ENCODE measurements at places on chromosomes 5 and 9.
A peak's percentile ranks its signal among the peaks of the same experiment; 100 is the strongest.

DNA sequence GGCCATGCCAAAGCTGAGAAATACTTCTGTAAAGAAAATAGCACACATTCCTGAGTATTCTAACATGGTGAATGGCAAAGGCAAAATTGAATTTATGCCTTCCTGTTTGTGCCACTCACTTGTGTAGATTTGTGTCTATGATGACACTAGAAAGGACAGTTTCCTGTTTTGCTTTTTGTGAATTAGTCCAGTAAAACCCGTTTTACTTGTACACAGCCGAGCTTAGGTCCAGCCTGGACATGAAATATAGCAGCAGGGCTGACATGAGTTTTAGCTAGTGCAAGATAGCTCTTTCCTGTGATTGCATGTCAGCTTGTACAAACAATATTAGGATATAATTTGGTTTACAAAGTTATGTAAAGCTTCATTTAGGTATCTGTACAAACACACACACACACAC lies 1891.7 kb upstream of the WWC1 start:
- no peak for DNase-seq

- DNase-seq, result no peak
Observed at GRCh38 chr9:134367791-134368490, 41.7 kb downstream of the RXRA start.

DNA sequence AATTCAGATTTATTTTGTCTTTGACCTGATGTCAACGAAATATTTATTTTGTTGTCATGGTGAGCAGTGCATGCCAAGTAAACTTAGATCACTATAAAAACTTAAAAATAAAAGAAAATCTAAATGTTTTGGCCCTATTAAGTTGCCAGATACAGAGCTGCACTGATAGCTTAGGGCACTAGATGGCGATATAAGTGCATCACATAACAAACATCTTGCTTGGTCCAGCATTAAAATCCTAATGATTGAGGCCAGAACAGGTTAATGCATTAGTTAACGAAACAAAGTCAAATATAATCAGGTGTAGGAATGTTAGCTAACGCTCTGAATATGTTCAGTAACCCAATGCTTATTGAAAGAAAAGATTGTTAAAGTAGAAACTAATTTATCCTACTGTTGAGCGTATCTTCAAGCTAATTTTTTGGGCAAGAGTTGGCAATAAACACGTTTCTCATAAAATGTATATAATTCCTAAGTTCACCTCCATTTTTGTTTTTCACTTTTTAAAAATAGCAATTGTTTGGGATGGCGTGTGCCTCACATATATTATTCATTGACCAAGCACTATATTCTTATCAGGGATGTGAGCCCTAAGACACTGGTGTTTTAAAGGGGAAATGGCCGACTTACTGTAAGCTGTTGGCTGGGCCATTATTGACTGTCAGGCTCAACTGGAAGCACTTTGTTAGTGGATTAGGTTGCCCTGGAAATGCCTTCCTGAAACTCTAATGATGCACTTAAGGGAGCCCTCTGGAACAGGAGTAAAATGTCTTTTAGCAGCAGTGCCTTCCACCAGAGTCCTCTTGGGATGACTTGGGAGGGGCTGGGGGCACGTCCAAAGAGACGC lies 33.3 kb downstream of the KCTD16 start:
- DNase-seq, result no peak

- no peak for DNase-seq
Observed at GRCh38 chr5:115842089-115842935, 577 bp downstream of the AP3S1 start.

DNA sequence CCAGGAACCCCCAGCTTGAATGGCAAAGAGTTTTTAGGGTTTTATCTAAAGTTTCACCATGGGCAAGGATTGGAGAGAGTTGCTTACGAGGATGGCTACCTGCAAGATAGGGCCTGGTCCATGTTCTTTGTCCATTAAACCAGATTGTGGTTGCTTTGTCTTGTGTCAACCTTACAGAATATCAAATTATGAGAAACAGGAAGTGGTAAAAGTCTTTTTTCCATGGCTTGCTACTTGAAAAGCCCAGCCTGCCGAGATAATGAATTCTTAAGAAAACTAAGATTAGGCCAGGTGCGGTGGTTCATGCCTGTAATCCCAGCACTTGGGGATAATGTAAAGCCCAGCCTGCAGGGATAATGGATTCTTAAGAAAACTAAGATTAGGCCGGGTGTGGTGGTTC lies 24.4 kb downstream of the ZNF474 start:
- DNase-seq, result no peak

- DNase-seq, result no peak
Observed at GRCh38 chr5:69467442-69468225, 25.0 kb upstream of the OCLN start.

DNA sequence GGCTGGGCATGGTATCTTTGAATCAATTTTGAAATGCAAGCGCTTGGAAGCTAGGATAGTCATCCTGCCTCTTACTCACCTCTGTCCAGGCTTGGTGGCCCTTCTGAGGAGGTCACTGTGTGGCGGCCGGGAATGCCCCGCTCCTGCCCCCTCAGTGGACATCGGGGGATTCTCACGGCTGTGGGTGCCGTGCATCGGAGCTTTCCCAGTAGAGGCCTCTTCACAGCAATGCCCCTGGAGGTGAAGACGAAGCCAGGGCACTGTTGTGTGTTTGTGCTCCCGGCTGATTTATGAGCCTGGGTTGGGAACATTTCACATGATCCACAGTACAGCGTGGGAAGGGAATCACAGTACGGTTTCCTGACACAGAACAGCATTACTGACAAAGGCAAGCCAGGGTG lies 147.5 kb downstream of the NXNL2 start:
- no peak for DNase-seq

DNA sequence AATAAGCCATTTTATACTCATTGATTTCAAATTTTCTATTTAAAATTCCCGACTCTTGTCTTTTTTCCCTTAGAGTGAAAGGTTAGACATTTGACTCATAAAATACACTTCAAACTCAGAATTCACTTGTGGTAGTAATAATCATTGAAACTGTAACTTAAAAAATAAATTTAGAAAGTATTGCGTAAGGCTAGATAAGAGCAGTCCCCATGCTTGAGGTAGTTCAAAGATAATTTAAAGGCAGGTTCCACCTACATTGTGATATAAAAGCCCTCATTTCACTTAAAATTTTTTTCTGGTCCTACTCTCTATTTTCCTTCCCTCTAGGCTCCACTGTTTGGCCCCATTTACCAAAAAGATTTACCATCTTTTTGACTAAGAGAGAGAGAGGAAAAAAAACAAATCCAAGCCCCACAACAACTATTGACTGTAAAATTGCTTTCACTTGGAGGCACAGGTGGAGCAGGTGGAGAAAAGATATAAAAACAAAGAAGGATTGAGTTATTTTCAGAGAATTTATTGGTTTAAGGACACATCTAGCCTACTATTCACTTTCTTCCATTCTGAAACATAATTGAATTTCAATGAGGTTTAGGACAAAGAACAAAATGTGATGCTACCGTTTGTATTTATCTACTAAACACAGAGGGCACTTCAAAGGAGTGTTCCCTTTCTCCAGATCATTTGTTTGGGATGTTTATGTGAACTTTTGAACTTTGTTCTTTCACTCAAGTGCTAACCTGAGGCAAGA lies 61.0 kb downstream of the FBXO4 start:
- no peak for DNase-seq

DNA sequence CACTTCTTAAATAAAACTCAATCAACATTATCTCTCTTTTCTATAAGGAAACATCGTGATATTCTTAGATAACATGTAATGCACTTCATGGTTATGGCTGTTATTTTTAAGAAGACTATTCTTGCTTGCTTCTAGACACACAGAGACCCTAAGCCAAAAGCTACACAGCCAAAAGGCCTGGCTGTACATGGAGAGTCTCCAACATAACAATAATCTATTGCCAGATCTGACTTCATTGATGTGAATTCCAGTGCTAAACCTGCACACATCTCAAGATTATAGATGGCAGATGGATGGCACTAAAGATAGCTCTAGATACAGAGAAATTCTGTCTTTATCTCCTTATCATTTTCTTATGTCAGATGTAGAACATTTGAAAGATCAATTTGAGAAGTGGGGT lies 811.6 kb upstream of the ZNF608 start:
- DNase-seq, result no peak

GRCh38 chr9:88179062-88179521 lies 40.8 kb upstream of the SPATA31C2 start:
- no peak for DNase-seq

DNA sequence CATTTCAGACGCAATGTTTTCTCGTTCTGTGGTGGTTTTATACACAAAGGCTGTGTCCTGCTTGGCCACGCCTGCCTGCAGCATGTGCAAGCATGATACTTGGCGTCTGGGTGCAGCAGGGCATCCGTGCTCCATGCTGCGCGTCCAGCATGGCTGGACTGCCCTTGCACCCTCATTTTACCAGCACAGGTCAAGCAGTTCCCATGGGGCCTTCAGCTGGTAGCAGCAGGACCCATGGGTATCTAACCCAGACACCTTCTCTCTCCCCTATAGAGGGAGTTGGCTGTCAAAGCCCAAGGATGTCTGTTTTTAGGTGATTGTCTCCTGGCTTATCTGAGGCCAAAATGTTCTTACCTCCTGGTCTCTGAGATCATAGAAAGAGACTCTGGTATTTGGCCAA lies 158.3 kb upstream of the PITX1 start:
- DNase-seq, result no peak

GRCh38 chr5:79025054-79025472 lies 40.0 kb upstream of the ARSB start:
- DNase-seq, result no peak

- DNase-seq, result no peak
Observed at GRCh38 chr9:878239-878638, 36.7 kb downstream of the DMRT1 start.

DNA sequence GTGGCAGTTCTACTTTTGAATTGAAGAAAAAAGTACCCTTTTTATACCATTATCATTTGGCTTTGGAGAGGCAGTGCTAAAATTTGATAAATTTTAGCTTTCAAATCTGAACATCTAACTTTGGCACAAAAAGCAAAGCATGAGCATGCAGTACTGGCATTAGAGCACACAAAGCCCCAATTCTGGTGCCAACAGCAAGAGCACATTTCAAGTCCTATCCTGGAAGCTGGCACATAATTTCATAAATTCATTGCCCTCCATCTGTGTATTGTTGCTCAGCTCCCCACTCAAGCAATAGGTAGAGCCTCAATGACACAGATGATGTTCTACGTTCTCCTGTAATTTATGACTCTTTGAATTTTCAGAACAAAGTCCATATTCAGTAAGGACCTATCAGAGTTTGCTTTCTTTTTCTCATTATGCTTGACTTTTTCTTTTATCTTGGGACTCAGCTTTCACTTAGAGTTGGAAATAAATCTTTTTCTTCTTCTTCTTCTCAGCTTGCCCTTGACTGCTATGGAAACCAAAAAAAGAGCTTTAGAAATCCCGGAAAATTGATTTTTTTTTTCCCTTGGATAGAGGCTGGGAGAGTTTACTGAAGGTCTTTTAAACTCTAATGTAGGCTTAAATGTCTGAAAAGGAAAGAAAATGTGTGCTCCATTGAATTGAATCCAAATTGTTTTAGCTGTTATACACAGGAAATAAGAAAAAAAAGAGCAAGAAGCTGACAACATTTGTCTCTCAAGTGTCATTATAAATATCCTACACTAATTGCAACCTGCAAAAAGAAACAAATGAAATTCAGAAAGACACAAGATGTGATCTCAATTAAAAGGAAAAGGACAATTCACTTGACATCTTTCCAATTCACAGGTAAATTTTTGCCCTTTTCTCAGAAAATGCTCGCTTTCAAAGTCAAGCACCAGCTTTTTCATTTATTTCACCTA lies 380.8 kb upstream of the CDH18 start:
- DNase-seq, result no peak

- DNase-seq, result no peak
Observed at GRCh38 chr5:114402206-114402605, 40.3 kb downstream of the KCNN2 start.

DNA sequence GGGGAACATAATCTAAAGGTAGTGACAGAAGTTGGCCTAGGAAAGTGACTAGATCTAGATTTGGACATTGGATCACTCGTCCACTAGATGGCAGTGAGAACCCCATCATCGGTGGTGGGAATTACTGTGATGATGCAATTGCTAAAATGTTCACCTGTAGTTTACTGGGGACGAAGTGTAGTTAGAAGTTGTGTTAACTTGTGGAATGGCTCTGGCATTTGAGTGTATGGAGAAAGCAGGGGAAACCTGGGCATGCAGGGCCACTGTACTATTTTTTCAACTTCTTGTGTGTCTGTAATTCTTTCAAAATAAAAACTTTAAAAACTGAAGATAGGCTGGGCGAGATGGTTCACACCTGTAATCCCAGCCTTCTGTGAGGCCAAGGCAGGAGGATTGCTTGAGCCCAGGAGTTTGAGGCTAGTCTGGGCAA lies 75.5 kb downstream of the PHAX start:
- peak; percentile 28 for DNase-seq

- DNase-seq, result no peak
Observed at GRCh38 chr5:4544049-4544670, 596.0 kb upstream of the ADAMTS16 start.

GRCh38 chr5:32443145-32443540 lies 1.4 kb downstream of the ZFR start:
- no peak for DNase-seq

DNA sequence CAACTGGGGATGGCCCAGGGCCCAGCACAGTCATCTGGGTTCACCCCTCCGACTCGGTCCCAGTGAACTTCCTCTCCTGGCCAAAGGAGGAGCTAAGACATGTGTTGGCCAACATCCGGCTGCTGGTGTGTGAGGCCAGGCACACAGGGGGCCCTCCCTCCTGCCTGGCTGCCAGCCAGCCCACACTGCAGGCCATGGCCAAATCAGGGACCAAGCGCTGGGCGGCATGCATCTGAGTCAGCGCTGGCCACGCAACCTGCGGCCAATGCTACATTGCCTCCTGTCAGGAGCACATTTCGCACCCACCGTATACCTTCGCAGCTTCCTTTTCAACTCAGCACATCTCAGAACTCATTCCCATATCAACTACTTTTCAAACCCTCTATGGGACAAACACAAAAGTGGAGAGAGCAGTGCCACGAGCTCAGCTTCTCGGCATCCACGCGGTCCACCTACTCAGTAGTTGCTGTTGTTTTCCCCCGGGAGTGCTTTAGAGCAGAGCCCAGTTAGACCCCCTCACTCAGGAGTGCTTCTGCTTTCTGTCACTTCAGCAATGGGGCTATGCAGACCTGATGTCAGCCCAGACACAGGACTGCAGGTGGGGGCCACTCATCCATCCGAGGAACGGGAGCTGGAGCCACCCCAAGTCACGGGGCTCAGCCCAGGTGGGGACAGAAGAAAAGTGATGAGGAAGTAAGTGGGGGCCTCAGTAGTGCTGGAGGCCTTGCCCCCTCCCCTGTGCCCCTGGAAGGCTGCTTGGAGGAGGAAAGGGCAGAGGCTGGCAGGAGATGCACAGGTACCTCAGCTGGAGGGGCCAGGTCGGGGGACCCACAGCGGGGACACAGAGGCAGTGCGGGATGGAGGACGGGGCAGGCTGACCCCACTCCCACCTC lies 13.9 kb downstream of the NINJ1 start:
- no peak for DNase-seq

All from stimulated activated CD4-positive, alpha-beta T cell treated with anti-CD3 and anti-CD28 coated beads, Interleukin-1b, Interleukin-23, amount 100 ng/mL, for 1 hour (primary cell).